ENCODE measurements at places on chromosomes 1 and 21. TPM values are rescaled to one million over a fixed set of nuclear protein-coding genes. Genes with fewer than 3 reads are reported as not detected.

Gene RNU1-2
- under 0.01 TPM for total RNA-seq

Gene WNT4
- total RNA-seq = 0.07 TPM

Gene CHI3L1
- total RNA-seq = 0.86 TPM

Gene TAS1R1
- total RNA-seq = not detected

Gene TNNT2
- 0.17 TPM for total RNA-seq

Gene ST6GALNAC5
- 1.4 TPM for total RNA-seq

Gene GREM2
- not detected for total RNA-seq

Gene C1orf226
- 5.9 TPM for total RNA-seq

Gene SPATA1
- total RNA-seq = 0.23 TPM

Gene LRRC71
- total RNA-seq = not detected

Gene FCGR1A
- not detected for total RNA-seq

Gene DPYD
- 5.1 TPM for total RNA-seq

Gene TMPRSS2
- total RNA-seq = 9.1 TPM

Gene LYPD8
- total RNA-seq = not detected

Gene NFIA
- total RNA-seq = 0.58 TPM

Gene CDA
- total RNA-seq = 6.0 TPM

Gene ZNF593OS
- total RNA-seq = not detected

Gene GOLT1A
- total RNA-seq = 1.7 TPM

Gene SMYD2
- total RNA-seq = 82.2 TPM

Gene RGS13
- not detected for total RNA-seq

Measured in epithelial cell of proximal tubule (primary cell).